Stimulated activated CD8-positive, alpha-beta memory T cell treated with anti-CD3 and anti-CD28 coated beads, Interleukin-2, amount 100 ng/mL, for 1 hour (primary cell): ENCODE measurements at places on chromosomes 1 and 21.

DNA sequence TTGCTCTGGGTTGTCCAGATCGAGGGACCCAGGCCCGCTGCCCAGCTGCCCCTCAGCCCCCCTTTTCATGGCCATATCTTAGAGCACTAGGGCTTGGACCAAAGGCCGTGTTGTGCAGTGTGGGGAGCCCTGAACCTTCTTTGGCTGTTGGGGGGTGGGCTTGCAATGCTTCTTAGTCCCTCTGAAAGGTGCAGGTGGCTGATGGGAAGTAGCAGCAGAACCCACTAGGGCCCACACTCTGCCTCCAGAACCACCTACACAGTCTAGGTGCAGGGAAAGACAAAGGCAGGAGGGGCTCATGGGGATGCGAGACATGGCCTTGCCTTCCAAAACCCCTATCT lies 2.3 kb upstream of the HPCA start:
- no peak for DNase-seq

DNA sequence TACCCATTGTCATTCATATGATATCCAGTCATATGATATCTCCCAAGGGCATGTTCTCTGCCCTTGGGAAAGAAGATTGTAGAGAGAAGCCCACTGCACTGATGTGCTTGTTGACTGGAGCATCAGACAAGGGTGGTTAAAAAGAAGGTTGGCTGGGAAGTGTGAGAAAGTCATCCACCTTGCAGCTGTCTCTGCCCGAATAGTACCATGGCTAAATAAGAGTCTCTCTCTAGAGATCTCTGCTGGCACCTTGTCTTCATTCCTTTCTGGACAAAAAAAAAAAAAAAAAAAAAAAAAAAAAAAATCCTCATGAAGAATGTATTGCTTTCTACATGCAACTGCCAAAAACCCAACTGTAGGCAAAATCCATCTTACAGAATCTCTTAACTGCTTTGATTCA lies 349.7 kb upstream of the ESRRG start:
- DNase-seq = no peak

DNA sequence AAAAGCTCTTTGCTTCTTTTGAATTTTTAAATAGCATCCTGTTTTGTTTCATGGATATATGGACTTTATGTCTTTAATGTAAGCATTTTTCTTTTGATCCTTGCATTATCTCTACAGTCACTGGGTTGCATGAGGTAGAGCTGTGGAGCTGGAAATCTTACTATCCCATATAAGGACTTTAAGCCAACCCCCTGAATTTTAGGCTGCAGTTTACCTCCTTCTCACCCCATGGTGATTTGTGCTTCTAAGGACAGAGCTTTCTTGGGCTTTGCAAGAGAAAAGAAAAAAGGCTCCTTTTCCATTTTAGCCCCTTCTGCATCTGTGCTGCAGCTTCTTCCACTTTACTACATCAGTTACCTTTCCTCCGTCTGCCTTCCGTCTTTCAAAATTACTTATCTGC lies 373.8 kb downstream of the HHAT start:
- no peak for DNase-seq

DNA sequence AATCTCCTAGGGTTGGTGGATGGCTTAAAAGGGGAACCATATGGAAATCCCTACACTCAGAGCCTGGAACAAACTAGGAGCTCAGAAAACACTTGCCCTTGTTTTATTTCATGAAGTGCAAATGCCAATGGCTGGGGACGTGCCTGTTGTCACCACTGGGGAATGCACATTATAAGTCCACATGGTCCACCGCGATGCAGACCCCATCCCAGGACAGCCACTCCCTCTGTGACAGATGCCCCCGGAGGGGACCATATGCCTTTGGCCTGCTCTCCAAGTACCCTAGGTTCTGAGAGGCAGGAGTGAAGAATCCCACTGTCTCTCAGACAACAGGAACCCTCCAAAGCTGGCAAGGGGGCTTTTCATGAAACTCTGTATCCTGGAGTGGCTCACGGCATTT lies 42.3 kb downstream of the LRP8 start:
- no peak for DNase-seq

DNA sequence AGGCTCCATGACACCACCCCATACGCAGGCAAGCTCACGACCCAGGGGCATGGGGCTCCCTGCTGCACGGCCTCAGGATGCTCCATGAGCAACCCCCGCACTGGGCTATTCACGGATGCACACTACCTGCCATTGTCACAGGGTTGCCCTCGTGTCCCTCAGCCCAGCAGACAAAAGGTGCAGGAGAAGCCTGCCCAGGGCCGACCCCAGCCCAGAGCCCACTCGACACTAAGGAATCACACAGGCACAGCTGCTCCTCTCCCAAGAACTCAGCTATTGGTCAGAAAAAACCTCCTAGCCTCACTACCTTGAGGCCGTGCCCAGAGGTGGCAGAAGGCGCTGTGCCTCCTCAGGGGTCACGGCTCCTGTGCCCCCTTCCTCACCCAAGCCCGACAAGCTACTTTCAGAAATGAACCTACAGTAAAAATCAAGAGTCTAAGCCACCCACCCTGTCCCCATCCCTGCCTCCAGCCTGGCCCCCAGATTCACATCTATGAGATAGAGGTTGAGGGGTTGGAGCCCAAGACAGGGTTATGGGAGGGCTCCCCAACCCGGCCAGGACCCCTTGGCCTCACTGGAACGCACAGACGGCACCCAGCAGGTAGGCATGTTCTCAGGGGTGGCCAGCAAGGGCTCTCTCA lies 6.4 kb upstream of the SPATC1L start:
- DNase-seq = no peak

GRCh38 chr1:212692774-212693644 lies 6.6 kb downstream of the BATF3 start:
- no peak for DNase-seq

- DNase-seq = no peak
Measured at GRCh38 chr21:37483776-37484175, 117.2 kb downstream of the DYRK1A start.

DNA sequence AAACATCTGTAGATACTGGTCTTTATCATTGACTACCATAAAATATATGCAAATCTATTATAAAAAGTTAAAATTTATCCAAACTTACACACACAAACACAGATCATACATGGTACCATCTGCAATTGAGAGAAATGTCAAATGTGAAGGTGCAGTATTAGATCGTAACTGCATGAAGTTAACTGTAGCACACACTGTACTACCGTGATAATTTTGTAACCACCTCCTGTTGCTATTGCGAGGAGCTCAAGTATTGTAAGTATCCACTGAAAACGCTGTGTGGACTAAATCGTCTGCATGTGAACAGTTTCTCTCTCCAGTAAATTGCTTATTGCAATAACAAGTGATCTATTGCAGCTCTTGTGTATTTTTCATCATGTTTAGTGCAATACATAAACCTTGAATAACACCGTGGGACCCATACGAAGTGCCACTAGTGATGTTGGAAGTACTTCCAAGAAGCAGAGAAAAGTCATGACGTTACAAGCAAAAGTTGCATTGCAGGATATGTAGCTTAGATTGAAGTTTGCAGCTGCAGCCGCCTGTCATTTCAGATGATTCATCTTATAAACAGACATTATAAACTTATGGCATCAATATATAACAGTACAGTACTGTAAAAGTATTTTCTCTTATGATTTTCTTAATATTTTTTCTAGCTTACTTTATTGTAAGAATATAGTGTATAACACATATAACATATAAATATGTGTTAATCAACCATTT lies 172.9 kb downstream of the SDCCAG8 start:
- DNase-seq = no peak
